ENCODE measurements at places on chromosomes 13 and 19. TPM values are rescaled to one million over a fixed set of nuclear protein-coding genes. Genes with fewer than 3 reads are reported as not detected.

The SMIM24 gene
- 0.69 TPM for total RNA-seq

The ZNF382 gene
- total RNA-seq: 0.03 TPM

The RASAL3 gene
- total RNA-seq: not detected

The SGTA gene
- 79.5 TPM for total RNA-seq

The JUND gene
- total RNA-seq: 34.3 TPM

Data from A549 treated with GW870086 at 1 μM for 4 hours (cell line).